ENCODE measurements at places on chromosomes 7 and 10. TPM values are rescaled to one million over a fixed set of nuclear protein-coding genes. Genes with fewer than 3 reads are reported as not detected.
A peak's percentile ranks its signal among the peaks of the same experiment; 100 is the strongest.

DNA sequence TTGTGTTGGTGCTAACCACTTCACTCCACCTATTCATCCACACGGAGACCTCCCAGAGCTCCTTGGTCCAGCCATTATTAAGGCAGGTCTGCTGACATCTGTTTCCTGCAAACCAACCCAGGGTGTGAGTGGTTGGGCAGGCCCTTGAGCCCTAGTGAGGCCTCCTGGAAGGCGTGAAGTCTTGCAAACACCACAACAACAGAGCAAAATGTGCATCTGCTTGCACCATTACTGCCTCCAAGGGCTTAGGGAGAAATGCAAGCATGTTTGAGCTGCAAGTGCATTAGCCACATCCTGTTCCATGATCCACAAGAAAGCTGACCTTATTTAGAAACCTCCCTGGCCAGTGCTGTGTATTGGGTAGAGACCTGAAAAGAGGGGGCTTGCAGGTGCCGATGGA is 325.5 kb downstream of the GRID1 start:
- DNase-seq = no peak

DNA sequence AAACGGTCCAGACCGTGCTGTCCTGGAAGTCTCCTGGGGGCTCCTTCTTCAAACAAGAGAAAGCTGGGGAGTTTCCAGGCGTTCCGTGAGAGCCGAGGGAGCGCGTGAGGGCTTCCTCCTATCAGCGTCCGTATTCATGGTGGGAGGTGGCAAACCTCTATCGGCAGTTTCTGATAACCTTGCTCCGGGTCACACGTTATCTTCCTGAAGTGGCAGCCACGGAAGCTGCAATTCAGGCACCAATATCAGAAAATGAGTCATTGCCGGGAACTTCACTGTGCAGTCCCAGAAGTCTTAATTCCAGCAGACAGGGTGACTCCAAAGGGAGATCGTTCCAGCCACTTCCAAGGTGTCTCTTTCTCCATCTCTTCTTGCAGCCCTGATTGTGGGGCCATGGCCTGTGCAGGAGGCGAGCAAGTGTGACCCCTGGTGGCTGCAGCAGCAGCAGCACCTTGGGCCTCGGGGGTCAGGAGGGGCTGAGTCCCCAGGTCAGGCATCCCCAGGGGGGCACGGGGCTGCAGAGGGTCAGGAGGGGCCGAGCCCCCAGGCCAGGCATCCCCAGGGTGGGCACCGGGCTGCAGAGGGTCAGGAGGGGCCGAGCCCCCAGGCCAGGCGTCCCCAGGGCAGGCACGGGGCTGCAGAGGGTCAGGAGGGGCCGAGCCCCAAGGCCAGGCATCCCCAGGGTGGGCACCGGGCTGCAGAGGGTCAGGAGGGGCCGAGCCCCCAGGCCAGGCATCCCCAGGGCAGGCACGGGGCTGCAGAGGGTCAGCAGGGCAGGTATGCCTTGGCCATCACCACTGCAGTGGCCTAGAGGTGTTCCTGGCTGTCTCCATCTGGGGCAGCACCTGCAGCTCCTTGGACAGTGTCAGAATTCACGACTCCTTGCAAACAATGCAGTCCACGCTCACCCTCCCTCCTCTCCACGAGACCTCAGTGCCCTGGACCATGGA is 538.7 kb downstream of the DNAJB6 start:
- peak; percentile 3 for DNase-seq

DNA sequence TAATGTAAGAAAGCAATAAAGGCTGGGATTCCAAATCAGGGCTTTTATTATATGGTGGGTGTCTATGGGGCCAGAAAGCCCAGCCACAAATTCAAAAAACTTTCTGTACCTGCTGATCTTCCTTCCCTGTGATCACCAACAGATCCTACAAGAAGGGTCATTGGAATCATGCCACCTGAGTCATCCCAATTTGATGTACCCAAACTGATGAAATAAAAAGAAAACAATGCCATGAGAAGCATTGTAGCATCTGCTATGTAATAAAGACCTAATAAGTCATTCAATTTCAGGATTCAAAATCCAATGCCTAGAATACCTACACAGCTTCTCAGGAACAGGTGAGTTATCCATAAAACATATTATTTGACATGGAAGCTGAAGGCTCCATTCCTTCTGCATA is 228.8 kb downstream of the DKK1 start:
- peak; percentile 46 for DNase-seq

DNA sequence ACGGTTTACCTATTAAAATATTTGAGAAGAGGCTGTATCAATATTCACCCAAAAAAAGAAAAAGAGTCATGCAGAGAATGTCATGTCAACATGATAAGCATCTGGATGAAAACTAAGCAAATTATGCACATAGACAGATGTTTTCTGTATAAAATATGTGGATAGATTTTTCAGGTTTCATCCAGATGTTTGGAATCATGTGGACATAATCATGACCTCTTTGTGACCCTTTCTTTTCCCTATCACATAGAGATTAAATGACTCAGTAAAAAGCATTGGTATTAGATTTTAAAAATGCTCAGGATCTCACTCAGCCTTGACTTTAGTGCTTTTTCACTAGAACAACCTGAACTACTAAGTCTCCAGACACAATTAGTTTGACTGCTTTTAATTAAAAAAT is 90.0 kb downstream of the FOXP2 start:
- no peak for DNase-seq

DNA sequence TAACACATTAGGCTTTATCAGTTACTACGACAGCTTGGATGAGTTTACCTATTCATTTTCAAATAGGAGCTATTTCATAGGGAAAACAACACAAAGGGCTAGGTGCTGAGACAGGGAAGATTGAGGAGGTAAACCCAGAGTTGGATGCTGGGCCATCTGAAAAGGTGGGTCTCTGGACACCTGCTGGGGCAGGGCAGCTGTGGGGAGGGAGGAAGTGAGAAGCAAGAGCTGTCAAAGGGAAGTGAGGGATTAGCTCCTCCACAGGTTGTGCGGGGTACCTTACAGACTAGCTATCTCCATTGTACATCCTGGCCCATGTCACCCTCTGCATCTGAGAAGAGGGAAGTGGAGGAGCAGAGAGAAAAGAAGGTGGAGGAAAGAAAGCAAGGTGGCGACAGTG is 48.9 kb downstream of the BLNK start:
- DNase-seq = no peak

GRCh38 chr10:97463363-97464132 is 17.6 kb downstream of the ZDHHC16 start:
- DNase-seq = peak; percentile 79

DNA sequence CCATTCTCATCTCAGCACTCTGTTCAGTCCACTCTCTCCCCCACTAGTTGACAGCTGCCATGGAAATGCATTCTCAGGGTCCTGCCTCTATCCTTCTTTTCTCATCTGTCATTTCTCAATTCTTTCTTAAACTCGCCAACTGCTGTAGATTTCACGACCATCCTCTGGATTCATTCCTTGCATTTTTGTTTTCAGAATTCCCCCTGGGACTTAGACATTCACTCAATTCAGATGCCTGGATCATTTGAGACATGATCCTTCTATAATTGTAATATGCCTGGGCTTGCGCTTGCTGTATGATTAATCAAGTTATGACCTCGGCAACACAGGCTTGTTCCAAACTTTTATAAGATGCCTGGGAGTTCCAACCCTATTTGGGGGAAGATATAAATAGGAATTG is 104.5 kb downstream of the RAB11FIP2 start:
- no peak for DNase-seq

- DNase-seq = no peak
Measured at GRCh38 chr10:80870282-80870681, 332.6 kb downstream of the SH2D4B start.

- peak; percentile 60 for DNase-seq
Measured at GRCh38 chr7:140525743-140526142, 46.4 kb upstream of the MKRN1 start.

DNA sequence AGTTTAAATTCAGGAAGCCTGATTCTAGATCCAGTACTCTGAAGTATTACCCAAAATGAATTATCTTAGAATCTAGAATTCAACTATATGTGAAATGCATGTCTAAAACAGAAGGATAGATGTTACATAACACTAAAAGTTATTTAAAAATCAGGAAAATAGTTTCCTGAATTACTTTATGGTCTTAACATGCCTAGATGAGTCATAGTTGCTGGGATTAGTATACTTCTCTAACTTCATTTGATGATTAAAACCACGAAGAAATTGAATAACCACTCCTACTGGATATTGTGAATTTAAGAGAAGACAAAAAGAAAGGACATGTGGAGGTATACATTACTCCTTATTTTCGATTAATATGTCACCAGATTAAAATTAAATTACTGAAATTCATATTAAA is 65.5 kb downstream of the ATAD1 start:
- peak; percentile 89 for DNase-seq

DNA sequence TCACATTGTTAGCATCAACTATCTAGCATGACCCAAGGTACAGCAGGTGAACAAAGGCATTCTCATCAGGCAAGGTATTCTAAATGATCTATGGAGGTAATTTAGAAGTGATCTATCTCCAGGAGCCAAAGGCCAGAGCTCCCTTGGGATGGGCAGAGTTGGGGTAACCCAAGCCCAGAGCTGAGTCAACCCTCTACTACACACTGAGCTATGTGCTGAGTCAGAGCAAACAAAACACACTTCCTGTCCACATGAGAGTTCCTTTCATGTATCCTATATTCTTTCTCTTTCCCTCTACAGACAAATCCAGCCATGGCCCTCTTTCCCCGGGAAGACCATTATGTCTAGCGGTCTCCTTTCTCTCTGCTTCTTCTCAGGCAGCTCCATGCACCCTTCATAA is 68.2 kb upstream of the AGK start:
- no peak for DNase-seq

- no peak for DNase-seq
Measured at GRCh38 chr10:86204421-86205305, 161.9 kb downstream of the GRID1 start.

GRCh38 chr7:158407581-158408317 is 179.9 kb downstream of the PTPRN2 start:
- peak; percentile 36 for DNase-seq

The CLIP2 gene
- 13.2 TPM for polyA plus RNA-seq

The TCF7L2 gene
- 18.2 TPM for polyA plus RNA-seq
